ENCODE measurements at places on chromosomes 11 and 22.

- no peak for DNase-seq
Observed at GRCh38 chr11:2915473-2915872, 13.7 kb downstream of the PHLDA2 start.

DNA sequence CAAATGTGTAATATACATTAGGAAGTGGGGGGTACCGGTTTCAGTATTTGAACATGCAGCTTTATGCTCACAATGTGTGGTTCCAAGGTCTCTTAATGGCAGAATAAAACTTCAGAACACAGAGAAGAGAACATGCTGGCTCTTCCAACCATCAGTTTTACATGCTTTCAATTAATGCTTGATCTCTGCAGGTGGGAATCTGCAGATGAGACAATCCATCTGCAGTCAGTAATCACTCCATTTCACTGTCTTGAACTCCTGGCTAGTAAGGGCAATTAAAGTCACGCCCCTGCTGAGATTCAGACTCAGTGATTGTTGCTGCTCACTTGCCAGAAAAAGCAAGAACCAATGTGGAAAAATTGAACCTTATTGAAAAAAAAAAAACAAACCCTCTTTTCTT is 945.7 kb downstream of the DLG2 start:
- no peak for DNase-seq

GRCh38 chr22:37428649-37429586 is 1.6 kb upstream of the ELFN2 start:
- no peak for DNase-seq

- DNase-seq = no peak
Observed at GRCh38 chr22:49404020-49404419, 423.7 kb downstream of the BRD1 start.

GRCh38 chr11:44928144-44928543 is 22.5 kb downstream of the TP53I11 start:
- DNase-seq = no peak

DNA sequence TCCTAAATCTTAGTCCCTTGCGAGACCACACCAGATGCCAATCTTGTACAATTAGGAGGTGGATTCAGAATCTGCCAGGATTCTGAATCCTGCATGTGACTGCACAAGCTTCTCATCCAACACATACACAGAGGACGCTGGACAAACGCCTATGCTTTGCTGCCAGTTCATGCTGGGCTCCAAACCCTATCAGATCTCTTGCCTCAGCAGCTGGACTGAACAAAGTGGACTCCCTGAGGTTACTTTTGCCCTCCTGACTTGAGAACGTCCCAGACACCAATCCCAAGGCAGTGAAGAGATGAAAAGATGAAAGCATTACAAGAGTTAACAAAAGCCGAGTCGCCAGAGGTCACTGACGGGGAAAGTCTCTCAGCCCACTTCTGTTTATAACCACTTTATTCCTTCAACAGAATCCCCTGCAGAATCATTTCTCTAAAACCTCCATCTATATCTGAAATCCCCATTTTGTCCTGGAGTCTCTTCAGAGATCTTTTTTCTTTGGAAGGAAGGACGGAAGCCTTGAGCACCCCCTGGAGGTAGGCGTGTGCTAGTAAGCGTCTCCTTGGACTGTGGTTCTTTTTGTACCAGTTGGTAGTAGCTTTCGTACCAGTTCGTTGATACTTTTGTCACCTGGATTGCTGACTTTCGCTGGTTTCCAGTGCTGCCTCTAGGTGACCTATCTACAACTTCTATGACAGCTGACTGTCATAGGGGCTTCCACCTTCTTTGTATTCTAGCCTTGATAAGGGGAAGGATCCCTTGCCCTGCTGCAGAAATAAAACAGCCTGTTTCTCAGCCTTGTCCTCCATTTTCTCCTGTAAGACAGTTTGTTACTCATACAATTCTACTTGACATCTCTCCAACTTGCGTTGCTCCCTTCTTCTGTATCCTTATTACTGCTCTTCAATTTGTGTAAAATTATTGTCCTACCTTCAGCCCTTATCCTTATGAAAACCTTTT is 26.1 kb upstream of the EED start:
- no peak for DNase-seq

DNA sequence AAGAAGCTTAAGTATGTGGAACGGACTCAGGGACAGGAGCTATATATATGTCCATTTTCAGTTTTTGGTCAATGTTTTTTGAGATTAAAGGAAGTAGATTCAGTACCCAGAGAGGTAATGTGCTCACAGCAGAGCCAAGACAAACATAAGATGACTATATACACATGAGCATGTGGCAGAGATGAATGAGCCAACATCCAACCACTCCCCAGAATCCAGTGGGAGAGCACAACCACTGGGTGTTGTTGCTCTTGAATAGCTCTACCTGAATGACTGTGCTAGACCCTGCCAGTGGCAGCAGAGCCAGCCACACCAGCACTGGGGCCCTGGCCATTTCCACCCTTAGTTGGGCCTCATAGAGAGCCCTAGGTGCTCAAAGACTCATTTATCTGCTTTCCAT is 10.7 kb upstream of the SYTL2 start:
- no peak for DNase-seq

- DNase-seq = no peak
Observed at GRCh38 chr11:68164437-68164836, 43.2 kb upstream of the CHKA start.

DNA sequence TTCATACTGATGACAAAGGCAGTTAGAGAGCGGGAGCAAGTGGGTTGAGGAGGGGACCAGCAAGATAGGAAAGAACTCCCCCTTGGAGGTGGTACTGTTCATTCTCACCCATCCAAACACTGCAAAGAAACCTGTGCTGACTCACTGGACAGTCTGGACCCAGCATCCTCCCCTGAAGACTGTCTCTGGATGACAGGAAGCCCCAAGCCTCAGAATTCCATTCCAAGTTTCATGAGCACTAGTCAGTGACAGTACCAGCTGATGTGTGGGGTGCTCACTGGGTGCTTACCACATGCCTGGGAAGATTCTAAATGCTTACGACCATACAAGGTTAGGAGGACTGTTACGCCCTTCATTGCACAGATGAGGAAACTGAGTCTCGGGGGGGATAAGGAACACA is 160.9 kb downstream of the IGLL1 start:
- no peak for DNase-seq

DNA sequence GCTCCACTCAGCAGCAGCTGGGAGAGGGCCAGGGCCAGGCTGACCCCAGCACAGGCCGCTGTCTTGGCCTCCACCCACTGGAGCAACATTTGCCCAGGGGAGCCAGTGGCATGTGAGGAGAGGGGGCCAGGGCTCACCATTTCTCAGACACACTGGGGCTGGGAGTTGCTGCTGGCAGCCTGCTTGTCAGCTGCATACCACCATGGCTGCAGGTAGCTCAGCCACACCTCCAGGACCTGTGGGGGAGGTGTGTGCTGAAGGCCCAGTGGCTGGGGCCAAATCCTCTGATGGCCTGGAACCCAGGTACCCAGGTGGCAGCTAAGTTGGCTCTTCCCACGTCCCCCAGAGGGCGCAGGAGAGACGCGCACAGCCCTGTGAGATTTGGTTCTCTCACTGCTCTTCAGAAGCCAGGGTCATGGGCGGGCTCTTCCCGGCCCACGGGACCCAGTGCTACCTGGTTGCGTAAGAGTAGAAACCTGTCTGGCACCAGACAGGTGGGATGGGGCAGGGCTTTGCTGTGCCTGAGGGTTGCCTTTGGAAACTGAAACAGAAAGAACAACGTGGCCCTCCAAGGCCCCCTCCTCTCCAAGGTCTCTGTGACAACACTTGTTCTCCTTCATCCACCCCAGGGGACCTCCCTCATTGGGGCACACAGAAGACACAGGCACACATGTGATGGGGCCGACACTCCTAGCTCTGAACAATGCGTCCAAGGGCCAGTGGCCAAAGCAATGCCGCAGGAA is 98.8 kb downstream of the MED15 start:
- DNase-seq = no peak

Measured in cortex of kidney (tissue), 1 donor.